ENCODE measurements at places on chromosomes 12 and 14.

- DNase-seq: no peak
These were observed at the start of gene ST8SIA1 for GRCh38 chr12:22334410-22335100. Gene ST8SIA1, minus strand, starts transcription at chr12:22334707. Its CDS starts 475 bp downstream, at chr12:22334232.

- DNase-seq: no peak
These were observed 398.7 kb downstream of the TMEM121 start for GRCh38 chr14:105924951-105925591.

GRCh38 chr14:24806061-24806678 lies 172.2 kb upstream of the GZMB start:
- DNase-seq: no peak

DNA sequence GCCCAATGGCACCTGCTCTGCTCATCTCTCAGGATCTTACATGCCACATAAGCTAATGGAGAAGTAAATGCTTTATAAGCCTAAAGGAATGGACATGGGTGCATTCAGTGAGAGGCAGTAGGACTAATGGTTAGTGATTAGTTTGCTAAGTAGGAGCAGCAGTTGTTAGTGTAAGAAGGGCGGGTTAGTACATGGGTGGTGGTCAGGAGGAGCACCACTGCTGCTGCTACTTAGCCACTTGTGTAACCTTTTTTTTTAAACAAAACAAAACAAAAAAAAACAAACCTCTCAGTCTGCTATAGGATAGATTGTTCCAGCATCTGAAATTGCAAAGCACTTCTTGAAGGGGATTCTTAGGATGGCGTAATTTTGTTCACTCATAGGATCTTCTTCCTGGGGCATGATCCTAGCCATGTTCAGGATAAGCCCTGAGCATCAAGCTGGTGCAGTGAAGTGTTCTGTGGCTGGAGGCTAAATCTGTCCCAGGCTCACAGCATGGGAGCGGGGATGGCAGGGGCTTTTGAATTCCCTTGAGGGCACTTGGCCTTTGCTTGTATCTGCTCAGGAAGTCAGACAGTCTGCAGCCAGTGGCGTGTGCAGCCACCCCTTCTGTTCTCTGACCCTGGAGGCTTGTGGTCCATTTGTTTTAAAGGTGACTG lies 63.6 kb downstream of the CHST11 start:
- no peak for DNase-seq

DNA sequence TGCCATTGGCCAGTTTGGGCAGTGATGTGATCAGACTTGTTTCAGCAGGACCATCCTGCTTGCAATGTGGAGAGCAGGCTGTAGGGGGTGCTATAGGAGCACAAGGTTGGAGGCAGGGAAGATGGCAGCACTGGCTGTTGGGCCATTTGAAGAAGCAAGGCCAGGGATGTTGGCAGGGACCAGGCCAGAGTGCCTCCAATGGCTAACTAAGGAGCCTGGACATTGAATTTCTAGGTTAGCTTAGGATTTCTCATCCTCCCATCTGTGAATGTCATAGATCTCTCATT lies 23.5 kb downstream of the FGF23 start:
- no peak for DNase-seq
